ENCODE measurements at places on chromosomes 7 and 10.

GRCh38 chr7:17412883-17413282, 114.4 kb downstream of the AHR start:
- DNase-seq = no peak

DNA sequence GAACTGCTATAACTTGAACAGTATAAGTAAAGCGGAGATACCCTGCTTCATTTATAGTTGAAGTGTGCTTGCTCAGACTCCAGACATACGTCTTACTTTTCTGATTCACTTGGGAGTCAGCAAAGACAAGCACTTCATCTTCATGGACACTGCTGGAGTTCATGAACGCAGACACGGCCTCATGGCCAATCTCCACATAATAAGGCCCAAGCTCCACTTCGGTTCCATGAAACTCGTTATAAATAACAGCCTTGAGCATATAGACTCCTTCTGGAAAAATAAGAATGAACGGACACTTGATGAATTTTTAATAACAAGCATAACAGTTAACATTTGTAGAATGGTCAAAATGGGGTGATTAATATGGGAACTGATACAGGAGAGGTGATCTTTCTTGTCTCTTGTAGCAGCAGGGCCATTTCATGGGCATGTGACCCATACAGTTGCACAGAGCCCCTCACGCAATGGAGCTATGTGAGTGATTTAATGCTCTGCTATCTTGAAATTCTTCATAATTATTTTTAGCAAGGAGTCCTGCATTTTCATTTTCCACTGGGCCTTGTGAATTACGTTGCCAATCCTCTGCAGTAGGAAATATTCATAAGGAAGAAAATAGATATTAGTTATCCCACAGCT, 40.2 kb downstream of the PKD1L1 start:
- no peak for DNase-seq

GRCh38 chr7:24939416-24939815, 40.6 kb downstream of the OSBPL3 start:
- no peak for DNase-seq

DNA sequence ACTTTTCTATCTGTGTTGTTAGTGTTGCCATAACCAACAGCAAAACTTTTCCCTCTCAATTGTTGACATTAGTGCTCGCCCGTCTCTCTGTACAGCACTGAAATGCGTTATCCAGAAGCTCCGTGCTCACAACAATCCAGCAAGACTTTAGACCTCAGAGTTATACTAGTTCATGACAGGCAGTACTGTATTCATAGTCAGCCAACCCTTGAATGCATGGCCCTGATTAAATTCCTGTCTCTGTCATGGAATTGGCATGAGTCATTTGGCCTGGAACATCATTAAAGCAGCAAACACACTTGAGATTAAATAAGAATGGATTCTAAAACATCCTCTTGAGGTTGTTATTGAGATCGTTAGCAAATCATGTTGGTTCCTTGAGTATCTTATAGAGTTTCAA, 405.5 kb upstream of the C7orf33 start:
- DNase-seq = no peak

- no peak for DNase-seq
Measured at GRCh38 chr10:3867454-3868270, 82.7 kb upstream of the KLF6 start.

- DNase-seq = no peak
Measured at GRCh38 chr7:37908221-37908788, 8.3 kb downstream of the SFRP4 start.

- DNase-seq = no peak
Measured at GRCh38 chr10:104336821-104337467, 1.3 kb downstream of the ITPRIP start.

DNA sequence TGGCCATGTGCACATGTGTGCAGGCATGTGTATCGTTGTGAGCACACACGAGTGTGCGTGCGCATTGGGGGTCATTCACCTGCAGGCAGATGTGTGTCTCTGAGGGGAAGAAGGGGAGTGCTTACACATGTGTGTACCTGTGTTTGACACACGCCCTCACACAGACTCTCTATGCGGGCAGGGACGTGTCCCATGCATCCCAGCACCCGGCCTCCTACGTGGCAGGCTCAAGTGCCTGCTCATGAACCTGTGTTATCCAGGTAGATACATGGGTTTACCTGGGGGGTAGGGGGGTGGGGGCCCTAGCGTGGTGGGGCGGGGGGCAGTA, 18.6 kb downstream of the KCP start:
- no peak for DNase-seq

DNA sequence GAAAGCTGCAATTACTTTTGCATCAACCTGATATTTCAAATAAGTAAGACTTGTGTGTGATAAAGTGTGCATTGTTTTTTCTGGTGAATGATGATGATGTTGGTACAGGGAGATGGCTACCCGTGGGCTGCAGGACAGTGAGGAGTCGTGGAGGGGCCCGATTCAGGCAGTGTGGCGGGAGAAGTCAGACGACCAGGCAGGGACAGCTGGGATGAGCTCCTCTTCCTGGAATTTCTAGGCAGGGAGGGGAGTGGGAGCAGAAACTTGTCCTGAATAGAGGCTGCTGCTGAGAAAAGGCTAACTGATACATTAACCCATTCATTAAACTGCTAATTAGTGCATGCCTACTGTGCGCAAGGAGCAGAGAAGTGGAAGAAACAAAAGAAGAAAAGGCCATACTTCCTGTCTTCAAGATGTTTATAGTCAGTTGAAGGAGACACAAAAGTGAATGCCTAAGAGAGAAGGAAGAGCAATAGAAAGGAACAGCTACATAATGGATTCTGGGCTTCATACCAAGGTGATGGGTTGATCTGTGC, 9.3 kb upstream of the GATAD1 start:
- no peak for DNase-seq

DNA sequence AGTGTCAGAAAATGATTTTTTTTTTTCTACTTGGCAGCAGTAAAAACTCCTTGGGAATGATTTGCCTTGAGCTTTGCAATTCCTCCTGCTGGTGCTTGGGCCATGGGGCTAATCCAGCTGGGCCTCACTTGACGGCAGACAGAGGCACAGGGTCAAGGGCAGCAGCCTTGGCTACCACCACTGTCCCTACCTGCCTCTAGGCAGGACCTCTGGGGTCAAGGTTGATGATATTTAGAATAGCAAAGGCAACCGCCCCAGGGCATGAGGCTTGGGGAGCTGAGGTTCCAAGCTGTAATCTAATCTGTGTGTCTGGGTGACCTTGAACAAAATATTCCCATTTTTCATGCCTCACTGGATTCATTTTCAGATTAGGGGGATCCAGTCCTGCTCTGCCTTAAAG, 327.4 kb downstream of the PLXNA4 start:
- no peak for DNase-seq

GRCh38 chr7:51607447-51607846, 290.8 kb upstream of the COBL start:
- DNase-seq = no peak

GRCh38 chr10:87544721-87545120, 40.0 kb downstream of the MINPP1 start:
- no peak for DNase-seq

DNA sequence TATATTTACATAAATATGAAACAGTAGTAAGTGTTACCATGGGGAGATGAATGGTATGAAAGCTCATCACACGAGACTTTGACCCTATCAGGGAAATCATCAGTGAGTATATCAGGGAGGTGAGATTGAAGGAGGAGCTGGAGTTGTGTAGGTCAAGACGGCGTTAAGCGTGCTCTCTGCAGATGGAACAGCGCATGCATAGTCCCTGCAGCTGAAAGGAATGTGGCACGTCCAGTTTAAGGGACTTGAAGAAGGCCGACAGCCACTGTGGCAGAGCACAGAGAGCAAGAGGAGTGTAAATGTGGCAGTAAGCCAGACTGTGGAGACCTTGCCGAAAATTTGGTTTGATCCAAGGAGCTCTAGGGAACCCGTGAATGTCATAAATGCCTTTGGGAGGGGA, 38.9 kb downstream of the POU6F2 start:
- DNase-seq = peak; percentile 16

GRCh38 chr7:155244675-155245074, 53.0 kb upstream of the INSIG1 start:
- no peak for DNase-seq
